CD4-positive, alpha-beta T cell treated with Interleukin-10 for 1 hour (primary cell): ENCODE measurements at places on chromosomes 12 and 14.
A peak's percentile ranks its signal among the peaks of the same experiment; 100 is the strongest.

DNA sequence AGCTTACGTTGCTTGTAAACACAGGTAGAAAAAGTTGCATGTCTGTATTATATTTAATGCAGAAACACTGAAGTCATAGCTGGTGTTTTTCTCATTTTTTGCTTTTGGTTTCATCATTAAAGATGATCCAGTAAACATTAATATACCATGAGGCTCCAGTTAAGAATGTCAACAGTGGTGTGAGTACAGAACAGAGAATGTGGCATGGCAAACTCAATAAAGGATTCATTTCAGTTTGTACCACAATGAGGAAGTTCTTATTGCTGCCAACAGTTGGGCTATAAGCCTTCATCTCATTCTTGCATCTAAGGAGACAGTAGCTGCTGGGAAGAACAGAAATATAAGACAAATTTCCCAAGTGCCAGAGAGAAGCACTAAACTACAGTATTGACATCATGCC is 72.1 kb upstream of the ST8SIA1 start:
- DNase-seq: no peak

DNA sequence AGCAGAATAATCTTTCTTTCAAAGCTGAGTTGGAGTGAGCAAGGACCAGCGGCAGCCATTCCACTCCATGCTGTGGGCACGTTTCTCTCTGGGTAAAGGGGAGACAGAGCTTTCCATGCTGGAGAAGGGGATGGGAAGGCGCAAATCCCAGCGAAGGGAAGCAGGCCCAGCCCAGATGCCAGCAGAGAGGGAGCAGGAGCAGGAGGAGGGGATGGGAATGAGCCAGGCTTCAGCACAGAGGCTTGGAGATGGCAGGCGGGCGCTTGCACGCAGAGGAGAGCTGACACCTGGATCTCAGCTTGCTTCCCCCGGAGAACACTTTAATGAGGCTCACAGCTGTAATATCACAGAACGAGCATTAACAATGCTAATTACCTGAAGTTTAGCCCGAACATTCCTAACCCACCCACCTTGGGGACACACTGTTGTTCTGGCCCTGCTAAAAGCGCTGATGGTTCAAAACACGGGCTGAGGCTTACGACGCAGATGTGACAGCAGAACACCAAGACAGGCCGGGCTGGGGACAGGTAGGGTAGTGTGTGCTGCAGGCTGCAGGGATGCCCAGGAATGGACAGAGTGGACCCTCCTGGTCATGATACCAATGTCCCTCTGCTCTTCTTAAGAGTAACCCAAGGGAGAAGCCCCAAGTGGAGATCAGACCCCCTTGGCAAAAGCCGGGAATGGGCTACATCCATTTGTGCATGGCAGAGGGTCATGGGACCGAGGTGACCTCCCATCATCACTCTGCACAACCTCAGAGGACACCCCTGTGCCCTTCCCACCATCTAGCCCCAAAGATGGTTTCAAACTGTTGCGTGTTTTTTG is 288.6 kb downstream of the DPF3 start:
- DNase-seq: no peak

DNA sequence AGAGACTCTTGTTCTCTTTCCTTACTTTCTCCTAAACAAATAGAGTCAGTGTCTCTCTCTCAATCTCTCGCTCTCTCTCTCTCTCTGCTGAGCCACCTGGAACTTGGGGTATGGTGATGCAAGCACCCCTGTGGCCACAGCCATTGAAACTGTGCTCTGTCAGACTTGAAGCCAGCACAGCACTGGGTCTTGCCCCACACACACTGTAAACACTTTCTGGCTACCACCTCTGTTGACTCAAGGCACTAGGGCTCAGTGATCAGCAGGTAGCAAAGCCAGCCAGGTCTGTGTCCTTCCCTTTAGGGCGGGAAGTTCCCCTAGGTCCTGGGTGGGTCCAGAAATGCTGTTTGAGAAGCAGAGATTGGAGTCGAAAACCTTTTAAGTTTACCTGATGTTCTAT is 125.9 kb upstream of the GARIN6 start:
- DNase-seq: no peak

DNA sequence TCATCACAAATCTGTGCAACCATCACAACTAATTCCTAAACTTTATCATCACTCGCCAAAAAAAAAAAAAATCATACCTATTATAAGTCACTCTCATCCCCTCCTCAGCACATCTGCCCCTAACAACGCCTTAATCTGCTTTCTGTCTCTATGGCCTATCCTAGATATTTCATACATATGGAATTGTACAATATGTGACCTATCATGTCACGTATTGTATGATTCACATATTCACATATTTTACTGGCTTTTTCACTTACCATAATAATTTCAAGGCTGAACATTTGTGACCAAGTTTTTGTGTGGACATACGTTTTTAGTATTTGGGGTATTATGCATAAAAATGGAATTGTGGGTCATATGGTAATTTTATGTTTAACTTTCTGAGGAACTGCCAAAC is 400.7 kb downstream of the DAD1 start:
- no peak for DNase-seq

GRCh38 chr14:89417465-89418225 is 612 bp upstream of the FOXN3 start:
- DNase-seq: peak; percentile 75

GRCh38 chr14:100538351-100539002 is 48.7 kb downstream of the BEGAIN start:
- no peak for DNase-seq

GRCh38 chr12:76117067-76117691 is 32.7 kb upstream of the NAP1L1 start:
- DNase-seq: no peak

- DNase-seq: no peak
Observed at GRCh38 chr12:94644141-94644979, 6.0 kb downstream of the TMCC3 start.

DNA sequence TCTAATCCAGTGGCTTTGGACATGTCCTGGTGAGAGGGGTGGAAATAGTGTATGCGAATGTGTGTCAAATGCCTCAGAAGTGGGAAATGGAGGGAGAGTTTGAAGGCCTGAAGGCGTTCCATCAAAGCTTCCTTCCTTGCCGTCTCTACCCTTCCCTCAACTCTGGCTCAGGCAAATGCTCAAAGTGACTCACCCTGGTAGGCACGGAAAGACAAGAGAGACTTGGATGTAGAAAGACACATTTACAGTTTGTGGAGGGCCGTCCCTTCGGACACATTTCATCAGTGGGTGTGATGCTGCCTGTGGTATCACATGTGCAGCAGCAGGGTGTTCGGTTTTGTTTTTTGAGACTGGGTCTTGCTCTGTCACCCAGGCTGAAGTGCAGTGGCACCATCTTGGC is 36.7 kb downstream of the CHST11 start:
- DNase-seq: no peak

- DNase-seq: no peak
Observed at GRCh38 chr12:47067176-47067575, 12.2 kb upstream of the PCED1B start.

DNA sequence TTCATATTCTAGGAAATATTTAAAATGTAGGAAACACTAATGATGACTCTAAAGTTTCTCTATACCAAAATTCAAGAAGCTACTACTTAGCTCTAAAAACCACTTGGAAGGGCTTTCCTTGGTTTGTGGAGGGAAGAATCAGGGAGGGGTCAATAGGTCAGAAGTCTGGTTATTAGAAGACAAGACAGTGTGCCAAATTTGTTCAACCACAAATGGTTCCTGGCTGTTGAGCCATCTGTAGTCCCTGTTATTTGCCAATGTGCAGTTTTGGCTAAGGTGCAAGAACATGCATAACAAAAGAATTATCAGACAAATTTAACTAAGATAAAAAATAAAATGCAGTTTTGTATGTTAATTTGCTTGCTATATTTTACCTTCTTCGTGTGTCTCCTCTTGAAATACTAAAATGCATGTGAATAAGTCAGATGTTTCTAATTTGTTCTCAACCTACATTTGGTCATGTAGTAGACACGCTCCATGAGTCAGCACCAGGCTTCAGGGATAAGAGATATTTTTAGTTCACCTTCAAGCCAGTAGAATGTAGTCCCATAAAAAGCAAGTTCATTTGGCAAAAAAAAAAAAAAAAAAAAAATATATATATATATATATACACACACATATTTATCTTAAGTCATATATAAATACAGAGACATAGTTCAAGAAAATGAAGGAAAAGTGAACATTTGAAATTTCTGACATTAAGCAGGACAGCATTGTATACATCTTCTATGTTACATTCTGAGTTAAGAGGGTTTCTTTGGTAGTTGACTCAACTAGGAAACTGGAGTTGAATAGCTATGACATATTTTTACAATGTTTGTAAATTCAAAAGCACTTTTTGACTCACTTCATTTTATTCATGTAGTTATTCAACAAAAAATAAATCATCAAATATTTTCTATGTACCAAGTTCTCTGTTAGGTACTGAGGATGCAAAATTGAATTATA is 123.3 kb downstream of the KCNC2 start:
- DNase-seq: no peak

DNA sequence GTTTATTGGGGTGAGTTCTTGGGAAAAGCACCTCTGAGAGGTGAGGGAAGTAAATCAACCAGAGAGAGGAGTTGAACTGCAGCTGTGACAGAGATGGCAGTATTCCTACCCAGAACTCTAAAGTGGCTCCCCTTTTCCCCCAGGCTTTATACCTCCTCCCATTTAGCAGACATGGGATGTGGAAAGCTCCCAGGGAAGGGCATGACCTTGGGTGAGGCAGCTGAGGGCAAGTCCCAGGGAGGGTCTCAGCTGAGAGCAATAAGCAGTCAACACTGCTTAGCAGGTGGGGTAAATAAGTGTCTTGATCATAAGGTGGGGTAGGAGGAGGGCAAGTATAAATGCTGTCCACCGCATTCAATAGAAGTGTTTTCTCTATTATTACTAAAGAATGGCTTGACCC is 143.0 kb downstream of the AKAP6 start:
- DNase-seq: no peak

- peak; percentile 53 for DNase-seq
Observed at GRCh38 chr14:106879241-106879640, 1352.9 kb downstream of the TMEM121 start.
